ENCODE measurements at places on chromosomes 11 and 22. TPM values are rescaled to one million over a fixed set of nuclear protein-coding genes. Genes with fewer than 3 reads are reported as not detected.

FAT3 gene
- 0.03 TPM for total RNA-seq

TRIM68 gene
- total RNA-seq, result 11.6 TPM

OR6A2 gene
- total RNA-seq, result not detected

MIAT gene
- 0.38 TPM for total RNA-seq

APLNR gene
- 18.4 TPM for total RNA-seq

- DNase-seq, result no peak
Observed at GRCh38 chr22:27853424-27853823, 51.9 kb upstream of the MN1 start.

GRCh38 chr22:50274311-50274710 is 4.1 kb upstream of the MAPK11 start:
- no peak for DNase-seq

DNA sequence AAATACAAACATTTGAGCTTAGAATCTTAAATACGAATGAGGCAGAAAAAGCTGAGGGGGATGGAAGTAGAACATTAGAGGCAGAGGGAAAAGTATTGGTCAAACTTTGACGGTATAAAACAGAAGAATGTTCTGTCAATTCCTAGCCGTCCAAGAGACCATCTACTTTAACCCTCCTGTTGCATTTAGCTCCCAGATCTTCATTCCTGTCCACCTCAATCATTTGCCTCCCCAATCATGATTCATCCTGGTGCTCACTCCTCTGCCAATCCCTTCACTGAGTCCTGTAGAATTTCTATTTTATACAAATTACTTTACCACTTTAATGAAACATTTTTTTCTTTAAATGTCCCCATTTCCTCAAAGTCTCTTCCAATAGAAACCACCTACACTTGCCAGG is 28.2 kb downstream of the C2CD3 start:
- no peak for DNase-seq

GRCh38 chr11:32722255-32722654 is 72.2 kb downstream of the CCDC73 start:
- no peak for DNase-seq

DNA sequence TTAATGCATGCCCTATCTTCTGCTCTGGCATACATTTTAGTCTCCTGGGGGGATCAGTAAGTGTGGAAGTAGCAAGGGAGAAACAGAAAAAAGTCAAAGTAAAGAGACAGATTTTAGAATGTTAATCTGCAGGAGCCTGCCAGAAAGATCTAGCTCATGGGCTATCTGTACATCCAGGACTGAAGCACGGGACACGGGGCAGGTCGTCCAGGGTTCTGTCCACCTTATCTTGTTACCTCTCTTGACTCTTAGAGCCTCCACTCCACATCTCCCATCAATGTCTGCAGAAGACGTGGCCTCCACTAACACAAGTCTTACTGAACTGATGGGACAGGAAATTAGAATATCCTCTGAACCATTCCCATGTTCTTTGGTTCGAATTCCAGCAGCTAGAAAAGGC is 1.7 kb upstream of the SLC43A3 start:
- no peak for DNase-seq

DNA sequence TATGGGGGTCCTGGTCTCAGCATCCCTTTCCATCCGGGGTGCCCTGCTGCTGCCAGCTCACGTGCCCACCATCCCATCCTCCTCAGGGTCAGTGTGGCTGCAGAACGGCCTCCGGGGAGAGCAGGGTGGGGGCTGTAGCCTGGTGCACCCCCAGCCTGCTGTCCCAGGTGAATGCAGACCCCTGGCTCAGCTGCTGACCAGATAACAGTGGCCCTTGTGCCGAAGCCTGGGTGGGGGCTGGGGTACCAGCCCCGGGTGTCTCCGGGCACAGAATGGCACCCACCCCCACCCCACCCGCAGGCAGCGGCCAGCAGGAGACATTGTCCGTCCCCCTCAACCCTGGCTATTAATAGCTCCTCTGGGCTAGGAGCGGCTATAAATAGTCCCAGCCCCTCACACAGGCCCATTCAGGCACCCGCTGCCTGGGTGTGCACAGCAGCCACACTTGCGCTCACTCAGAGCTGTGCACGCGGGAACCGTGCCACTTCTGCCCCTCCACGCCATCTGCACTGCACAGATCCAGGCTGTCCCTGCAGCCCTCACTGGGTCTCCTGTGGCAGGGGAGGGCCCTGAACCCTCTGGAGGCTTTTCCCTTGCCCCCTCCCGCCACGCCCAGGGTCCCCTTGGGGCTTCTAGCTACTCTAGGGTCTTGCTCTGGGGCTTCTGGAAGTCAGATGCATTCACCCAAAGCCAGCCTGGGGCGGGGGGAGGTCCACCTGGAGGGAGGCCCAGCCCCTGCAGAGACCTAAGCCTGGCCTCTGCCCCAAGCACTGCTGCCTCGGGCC is 18.7 kb downstream of the CRELD2 start:
- DNase-seq, result no peak

DNA sequence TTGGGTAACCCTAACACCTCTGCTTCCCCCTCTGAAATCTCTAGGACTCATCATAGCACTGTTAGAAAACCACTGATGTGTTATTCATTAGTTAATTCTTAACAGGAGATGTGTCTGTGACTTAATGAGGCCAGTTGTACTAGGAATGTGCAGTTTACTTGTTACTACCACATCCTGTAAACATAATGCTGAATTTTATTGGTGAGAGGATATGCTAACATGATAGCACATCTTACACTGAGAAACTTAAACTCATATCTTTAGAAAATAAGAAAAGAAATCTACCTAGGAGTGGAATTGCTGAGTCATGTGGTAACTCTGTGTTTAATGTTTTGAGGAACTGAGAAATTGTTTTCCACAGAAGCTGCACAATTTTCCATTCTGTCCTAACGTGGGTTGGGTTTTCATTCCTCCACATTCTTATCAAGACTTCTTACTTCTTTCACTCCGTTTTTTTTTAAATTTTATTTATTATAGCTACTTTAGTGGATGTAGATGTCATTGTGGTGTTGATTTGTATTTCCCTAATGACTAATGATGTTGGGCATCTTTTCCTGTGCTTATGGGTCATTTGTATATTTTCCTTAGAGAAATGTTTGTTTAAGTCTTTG is 33.7 kb downstream of the RNF121 start:
- no peak for DNase-seq

DNA sequence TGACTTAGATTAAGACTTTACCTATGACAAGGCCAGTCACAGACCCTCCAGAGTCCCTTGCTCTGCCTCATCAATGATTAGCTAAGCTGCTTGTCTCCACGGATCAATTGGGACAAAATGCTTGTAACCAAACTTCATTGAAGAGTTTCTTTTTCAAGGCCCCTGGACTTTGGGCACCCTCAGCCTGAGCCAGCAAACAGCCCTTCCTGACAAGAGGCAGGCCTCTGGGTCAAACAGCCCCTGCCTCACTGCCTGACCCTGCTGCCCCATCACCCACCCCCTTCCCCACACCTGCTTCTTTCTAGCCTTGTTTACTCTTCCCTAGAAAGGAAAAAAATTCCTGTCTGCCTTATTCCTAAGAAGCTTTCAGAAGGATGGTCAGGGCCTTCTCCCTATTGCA is 26.3 kb upstream of the CDON start:
- DNase-seq, result no peak

DNA sequence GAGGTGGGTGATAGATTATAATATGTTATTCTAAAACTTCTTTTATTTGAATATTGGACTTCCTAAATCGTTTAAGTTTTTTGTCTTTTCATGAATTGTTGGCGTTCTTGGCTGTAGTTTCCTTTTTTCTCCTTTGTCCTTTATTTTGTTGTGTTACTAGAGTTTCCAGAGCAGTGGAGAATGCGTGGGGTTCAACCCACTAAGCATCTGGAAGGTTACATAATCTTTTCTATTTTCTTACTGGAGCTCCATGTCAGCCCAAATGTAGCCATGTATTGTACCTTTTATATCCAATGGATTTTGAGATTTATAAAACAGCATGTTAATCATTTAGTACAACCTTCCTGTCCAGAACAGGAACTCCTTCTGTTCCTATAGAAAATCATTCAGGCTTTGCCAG is 63.2 kb downstream of the PPP6R3 start:
- no peak for DNase-seq

GRCh38 chr11:31218847-31219246 is 150.7 kb downstream of the DCDC1 start:
- no peak for DNase-seq

DNA sequence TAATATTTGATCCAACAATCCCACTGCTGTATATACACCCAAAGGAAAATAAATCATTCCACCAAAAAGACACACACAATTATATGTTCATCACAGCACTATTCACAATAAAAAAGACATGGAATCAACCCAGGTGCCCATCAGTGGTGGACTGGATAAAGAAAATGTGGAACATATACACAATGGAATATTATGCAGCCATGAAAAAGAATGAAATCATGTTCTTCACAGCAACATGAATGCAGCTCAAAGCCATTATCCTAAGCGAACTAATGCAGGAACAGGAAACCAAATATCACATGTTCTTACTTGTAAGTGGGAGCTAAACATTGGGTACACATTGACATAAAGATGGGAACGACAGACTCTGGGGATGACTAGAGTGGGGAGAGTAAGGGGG is 1.1 kb upstream of the OR2D3 start:
- no peak for DNase-seq
